Activated CD8-positive, alpha-beta memory T cell treated with anti-CD3 and anti-CD28 coated beads for 48 hours (primary cell): ENCODE measurements at places on chromosomes 3 and 15.

DNA sequence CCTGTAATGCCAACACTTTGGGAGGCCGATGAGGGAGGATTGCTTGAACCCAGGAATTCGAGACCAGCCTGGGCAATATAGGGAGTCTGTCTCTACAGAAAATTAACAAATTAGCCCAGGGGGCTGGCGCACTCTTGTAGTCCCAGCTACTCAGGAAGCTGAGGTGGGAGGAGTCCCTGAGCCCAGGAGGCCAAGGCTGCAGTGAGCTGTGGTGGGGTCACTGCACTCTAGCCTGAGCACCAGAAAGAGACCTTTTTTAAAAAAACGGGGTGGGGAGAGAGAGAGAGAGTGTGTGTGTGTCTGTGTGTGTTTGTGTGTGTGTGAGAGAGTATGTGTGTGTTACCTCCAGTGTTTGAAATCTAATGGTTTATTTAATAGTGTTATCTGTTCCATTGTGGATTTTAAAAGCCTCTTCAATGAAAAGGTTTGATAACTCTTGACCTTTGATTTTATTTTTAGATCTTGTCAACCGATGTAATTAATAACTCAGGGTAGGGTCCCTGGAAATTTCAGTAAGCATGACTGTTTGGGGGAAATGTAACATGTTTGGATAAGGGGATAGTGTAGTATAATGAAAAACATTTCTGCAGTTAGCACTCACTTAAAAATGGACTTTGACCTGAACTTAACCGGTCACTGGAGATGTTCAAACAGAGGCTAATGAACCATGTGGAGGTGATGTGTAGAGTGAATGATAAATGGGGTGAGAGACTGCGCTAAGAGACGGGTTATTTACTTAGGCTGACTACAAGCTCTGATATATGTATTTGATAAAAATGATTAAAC is 29.7 kb downstream of the LRCH3 start:
- DNase-seq: no peak

- DNase-seq: no peak
Observed at GRCh38 chr3:164730815-164731360, 347.4 kb downstream of the SI start.

DNA sequence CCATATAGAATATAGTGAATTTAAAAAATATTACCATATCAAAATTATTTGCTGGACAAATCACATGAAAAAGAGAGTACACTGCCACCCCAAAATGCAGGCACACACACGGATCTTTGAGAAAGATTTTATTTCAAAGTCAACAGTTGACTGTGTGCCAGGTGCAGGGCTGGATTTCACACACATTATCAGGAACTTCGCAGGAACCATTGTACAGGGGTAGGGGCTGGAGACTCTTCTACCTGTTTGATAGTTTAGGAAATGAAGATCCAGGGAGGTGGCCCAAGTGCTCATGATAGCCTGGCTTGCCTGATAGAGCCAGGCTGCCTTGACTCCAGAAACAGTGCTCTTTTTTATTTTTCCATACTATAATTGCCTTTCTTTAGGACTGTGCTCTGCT is 54.2 kb downstream of the IL1RAP start:
- no peak for DNase-seq

DNA sequence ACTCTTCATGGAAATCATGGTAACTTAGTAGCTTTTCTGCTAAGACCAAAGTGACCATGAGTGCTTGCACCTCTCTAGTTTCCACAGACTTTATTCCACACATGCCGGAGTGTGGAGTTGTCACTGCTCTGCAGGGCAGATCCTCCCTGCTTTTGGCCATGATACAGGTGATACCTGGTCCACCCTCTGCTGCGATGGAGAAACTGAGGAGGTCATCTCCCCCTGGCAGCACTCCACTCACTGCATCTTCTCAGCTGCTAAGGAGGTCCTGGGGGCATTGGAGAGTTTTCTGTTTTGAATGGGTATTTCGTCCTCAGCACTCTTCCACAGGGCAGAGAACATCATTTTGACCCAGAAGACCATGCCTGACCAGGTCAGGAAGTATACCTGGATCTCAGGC is 31.1 kb downstream of the RBM5 start:
- no peak for DNase-seq

DNA sequence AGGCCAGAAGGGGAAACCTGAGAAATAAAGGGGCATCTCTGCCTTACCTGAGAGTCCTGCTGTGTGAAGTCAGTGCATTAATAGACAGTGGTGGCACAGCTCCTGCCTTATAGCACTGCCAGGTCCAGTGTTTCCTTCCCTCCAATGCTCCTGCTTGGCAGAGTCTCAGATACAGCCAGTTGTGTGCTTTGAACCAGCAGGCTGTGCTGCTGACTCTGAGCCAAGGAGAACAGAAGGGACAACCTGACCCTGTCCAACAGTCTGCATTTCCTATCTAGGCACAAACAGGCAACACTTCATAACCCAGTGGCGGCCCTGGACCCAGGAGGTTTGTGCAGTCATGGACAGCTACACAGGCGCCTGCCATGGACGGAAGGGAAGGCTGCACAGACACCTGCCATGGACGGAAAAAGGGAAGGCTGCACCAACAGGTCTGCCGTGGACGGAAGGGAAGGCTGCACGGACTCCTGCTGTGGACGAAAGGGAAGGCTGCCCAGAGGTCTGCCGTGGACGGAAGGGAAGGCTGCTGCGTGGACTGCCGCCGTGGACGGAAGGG is 33.9 kb upstream of the PLXNA1 start:
- DNase-seq: no peak

DNA sequence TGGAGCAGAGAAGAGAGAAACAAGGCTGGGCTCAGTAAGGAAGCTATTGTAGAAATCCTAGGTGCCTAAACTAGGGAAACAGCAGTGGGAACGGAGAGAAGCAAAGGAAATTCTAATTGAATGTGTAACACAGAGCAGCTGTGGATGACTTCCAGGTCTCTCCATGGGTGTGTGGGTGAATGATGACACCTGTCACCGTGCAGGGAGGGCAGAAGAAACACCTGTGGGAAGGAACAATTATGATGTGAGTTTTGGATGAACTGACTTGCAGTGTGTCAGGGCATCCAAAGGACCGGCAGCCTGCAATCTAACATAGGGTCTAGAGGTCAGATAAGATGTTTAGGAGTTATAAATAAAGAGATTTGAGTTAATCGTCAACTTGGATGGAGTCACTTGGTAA is 144.2 kb downstream of the RYR3 start:
- no peak for DNase-seq

GRCh38 chr3:119033393-119034255 is 1.0 kb downstream of the IGSF11 start:
- DNase-seq: no peak

DNA sequence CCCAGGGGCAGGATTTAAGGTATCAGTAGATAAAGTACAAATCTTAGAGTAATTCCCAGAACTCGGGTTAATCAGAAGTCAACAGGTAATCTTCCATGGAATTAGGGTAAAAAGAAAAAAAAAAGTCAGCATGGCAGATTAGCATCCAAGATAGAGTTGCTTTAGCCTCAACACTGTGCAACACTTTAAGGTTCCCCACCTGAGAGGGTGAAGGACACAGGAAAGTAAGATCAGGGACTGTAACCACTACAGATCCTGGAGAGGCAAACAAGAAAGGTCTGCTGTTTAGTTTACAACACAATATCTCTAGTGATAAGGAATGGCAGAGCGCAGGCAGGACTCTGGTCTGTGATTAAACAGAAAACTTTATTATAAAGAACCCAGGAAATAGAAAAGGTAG is 4.1 kb upstream of the PHLDB2 start:
- no peak for DNase-seq

DNA sequence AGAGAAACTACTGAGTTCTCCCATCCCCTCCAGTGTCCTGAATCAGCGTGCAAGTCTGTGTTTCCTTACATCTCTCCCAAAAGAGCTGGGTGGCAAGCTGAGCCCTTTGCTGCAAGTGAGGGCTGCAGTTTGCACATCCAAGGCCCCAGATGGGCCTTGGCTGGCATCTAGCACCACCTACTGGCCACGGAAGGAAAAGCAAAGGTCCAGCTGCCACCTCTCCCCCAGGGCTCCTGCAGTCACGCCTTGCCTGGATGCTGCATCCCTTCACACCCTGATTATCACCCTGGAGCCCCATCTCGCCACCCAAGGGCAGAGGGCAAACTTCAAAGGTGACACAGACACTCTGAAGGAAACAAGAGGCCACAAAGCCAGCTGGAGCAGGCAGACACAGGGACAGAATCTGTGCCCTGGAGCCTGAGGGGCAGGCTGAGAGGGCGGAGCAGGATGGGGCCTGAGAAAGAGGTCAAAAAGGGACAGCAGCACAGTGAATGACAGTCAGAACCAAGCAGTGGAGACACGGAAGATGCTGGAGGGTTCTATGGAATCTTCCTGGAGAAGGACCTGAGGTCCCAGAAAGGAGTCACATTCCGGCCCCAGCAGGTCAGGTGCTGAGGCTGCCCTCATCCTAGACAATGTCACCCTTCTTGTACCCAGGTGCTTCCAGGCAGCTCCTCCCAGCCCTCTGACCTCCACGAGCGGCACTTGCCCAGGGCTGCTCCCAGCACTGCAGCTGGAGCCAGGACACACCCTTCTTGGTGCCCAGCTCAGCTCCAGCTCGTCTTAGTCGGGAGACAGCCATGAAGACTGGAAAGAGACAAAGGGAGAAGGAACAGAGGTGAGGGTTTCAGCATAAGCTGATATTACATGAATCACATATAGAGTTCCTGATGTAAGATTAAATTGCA is 18.3 kb upstream of the NTRK3 start:
- peak; percentile 40 for DNase-seq

GRCh38 chr3:179604321-179605078 is at the start of the genes MRPL47 and NDUFB5:
TSS of gene MRPL47 (minus strand) at chr3:179604638. CDS start at chr3:179604624, 14 bp downstream.
TSS of gene NDUFB5 (plus strand) at chr3:179604794. CDS start at chr3:179604816, 22 bp downstream.
- DNase-seq: peak; percentile 78

GRCh38 chr3:128383316-128384235 is 83.1 kb downstream of the DNAJB8 start:
- no peak for DNase-seq

GRCh38 chr15:26877831-26878230 is 11.0 kb downstream of the GABRA5 start:
- no peak for DNase-seq

DNA sequence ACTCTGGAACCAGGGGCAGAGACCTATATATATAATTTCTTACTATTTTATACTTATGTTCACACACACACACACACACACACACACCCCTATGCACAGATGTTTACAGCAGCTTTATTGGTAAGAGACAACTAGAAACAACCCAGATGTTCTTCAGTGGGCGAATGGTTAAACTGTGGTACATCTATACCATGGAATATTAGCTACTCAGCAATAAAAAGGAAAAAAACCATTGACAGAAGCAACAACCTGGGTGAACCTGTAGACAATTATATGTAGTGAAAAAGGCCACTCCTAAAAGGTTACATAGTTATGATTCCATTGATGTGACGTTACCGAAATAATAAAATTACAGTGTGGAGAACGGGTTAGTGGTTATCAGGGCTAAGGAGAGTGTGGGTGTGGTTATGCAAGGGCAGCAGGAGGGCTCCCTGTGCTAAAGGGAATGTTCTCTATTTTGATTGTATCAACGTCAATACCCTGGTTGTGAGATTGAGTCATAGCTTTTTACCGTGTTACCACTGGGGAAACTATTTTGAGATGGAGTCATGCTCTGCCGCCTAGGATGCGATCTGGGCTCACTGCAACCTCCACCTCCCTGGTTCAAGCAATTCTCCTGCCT is 85.5 kb downstream of the FLNB start:
- no peak for DNase-seq

DNA sequence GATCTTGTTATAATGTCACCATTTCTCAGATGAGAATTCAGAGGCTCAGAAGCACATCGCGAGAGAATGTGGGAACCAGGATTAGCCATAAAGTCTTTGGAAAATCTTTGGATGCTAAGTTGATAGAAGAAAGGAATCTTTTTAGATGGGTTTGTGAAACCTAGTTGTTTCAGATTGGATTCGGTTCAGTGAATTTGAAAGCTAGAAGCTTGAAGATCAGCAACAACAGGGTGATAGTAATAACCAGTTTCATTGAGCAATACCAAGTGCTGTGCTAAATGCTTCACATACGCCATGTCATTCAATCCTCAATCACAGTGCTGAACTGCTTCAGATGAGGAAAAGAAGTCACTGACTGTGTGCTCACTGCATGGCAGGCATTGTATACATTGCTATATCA is 47.4 kb upstream of the MITF start:
- no peak for DNase-seq

DNA sequence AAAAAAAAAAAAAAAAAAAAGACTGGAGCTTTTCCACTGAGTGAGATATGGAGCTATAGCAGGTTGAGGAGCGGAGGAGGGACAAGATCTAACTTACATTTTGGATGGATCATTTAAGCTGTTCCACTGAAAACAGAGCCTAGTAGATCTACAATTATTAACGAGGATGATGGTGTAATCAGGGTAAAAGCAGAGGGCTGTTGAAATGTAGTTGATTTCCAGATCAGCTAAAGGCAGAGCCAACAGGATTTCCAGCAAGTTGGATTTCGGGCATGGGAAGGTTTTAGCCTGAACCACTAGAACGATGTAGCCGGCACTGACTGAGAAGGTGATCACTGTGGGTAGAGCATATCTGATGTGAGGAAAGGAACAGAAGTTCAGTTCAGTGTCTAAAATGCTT is 360.7 kb downstream of the EPHB1 start:
- DNase-seq: no peak

DNA sequence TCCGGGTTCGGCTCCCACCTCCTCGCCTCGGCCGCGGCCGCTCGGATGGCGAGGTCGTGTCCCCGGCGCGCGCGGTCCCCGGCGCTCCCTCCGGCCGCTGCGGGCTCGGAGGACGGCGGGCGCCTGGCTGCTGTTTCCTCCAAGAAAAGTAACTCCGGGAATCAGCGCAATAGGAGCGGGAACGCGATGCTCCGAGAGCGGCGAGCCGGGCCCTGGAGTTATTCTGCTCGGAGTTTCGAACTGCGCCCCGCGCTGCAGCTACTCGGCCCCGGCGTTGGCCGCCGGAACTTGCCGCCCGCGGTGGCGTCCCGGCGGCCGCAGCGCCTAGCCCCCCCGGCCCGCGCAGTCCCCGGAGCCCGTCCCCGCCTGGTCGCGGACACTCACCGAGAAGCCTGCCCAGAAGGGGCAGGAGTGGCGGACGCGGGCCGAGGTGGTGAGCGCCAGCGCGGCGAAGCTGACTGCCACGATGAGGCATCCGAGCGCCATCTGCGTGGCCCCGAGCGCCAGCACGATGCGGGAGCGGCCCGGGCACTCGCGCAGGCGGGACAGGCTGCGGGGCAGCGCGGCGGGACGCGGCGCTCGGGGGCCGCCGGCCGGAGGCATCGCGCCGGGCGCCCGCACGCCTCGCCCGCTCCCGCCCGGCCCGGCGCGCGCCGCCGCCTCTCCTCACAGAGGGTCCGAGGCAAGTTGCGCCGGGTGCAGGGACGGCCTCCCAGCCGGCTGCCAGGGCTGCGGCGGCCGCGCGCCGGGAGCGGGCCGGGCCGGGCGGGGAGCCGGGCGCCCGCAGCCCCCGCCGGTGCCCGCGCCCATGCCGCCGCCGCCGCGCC is 251.9 kb downstream of the TJP1 start:
- no peak for DNase-seq

DNA sequence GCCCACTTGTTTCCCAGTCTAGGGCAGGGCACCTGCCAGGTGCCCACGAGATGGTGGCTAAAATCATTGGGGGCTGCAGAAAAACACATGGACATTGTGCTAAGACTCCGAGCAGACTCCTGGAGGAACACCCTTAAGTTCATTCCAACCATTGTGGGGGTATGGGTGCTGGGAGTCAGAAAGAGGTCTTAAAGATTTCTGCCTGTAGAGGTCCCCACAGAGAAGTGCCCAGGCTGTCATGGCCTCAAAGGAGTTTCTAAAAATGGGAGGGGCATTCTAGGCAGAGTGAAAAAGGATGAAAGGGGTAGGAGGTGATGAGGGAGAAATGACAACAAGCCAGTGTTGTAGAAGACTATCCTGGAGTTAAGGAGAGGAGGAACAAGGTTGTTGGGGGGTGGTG is 17.1 kb downstream of the RBP1 start:
- no peak for DNase-seq

GRCh38 chr15:76140074-76140464 is 80.3 kb downstream of the TMEM266 start:
- no peak for DNase-seq
